ENCODE measurements at places on chromosomes 12 and 14. TPM values are rescaled to one million over a fixed set of nuclear protein-coding genes. Genes with fewer than 3 reads are reported as not detected.

DNA sequence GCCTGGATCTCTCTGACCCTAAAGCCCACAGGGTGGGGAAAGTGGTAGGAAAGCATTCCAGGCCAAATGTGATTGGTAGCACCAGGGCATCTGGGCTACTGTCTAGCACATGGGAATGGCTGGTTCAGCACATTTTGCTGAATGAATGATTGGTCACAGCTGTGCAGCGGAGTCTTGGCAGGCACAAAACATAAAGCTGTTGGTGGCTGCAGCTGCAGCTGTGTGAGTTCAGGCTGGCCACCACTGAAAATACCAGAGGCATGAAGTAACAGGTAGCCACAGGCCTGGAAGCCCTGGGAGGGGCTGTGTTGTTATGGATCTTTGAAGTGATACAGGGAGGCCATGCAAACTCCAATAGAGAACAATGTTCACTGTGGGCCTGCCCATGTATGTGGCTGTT is 72.7 kb downstream of the MYRFL start:
- no peaks in the 10 kb centered on the region for H3K27me3 ChIP-seq
- no peak for DNase-seq
- H3K4me3 ChIP-seq: no peak overlapping the region
- H3K36me3 ChIP-seq: no peaks in the 10 kb centered on the region
- H3K27ac ChIP-seq: peak overlapping the region; percentile 86

- no peak for DNase-seq
- peak overlapping the region; percentile 21 for H3K4me3 ChIP-seq
Measured at GRCh38 chr12:46661110-46661845, 164.5 kb downstream of the SLC38A4 start.

- H3K27ac ChIP-seq: no peak overlapping the region
- no peaks in the 10 kb centered on the region for H3K36me3 ChIP-seq
- no peaks in the 10 kb centered on the region for H3K27me3 ChIP-seq
- peaks cover 5% of the 10 kb centered on the region for H3K4me1 ChIP-seq
Measured at GRCh38 chr14:50357753-50358395, 38.8 kb downstream of the CDKL1 start.

DNA sequence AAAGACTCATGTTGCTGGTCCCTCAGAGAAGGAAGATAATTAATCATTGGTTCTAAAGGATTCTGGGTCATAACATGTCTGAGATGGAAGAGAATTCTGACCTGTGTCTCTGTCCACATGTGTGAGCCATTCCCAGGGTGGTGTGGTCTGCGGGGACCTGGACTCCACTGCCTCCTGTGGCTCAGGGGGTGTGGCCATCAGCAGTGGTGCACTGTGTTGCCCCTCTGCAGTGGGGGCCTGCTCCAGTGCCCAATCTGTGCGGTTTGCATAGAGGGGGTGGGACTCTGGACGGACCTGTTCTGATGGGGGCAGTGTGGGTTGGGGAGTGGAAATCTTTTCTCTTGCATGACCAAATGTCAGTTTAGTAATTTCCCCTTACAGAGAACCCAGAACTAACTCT is 13.5 kb downstream of the KRT85 start:
- H3K4me1 ChIP-seq: peaks cover 10% of the 10 kb centered on the region
- no peak overlapping the region for H3K27ac ChIP-seq
- H3K4me3 ChIP-seq: no peak overlapping the region
- no peak for DNase-seq
- H3K36me3 ChIP-seq: no peaks in the 10 kb centered on the region

DNA sequence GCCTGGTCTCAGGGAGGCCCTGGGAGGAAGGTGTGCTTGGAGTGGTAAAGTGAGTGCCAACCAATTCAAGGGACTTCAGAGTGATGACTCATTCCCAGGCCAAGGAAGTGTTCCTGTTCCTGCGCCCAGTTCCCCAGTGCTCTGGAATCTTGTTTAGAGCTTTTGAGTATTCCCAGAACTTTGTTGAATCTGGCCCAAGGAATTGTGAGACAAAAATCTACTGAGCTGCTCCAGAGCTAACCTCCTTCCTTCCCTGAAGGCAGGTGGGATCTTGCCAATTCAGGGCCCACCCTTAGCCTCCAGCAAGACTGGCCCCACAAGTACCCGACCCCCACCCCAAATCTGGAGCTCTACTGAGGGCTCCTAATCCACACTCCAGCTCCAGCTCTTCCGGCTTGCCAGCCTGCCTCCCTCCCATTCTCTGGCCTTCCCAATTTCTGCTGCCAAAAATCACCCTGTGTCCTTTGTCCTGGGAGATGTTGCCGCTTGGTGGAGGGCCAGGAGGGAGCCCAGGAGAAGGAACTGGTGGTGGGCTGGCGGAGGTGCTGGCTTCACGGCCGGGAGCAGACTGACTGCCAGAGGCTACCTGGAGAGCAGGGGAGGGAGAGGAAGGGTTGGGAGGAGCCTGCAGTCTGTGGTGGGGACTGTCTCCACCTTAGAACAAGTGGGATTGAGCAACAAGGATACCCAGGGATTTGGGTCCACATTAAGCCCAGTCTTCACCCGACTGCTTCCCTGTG is 2.0 kb upstream of the ATN1 start:
- peak overlapping the region; percentile 89 for H3K4me3 ChIP-seq
- H3K27ac ChIP-seq: peak overlapping the region; percentile 95
- H3K36me3 ChIP-seq: peaks cover 8% of the 10 kb centered on the region
- DNase-seq: no peak
- peaks cover 3% of the 10 kb centered on the region for H3K27me3 ChIP-seq

- H3K27me3 ChIP-seq: no peaks in the 10 kb centered on the region
- H3K27ac ChIP-seq: no peak overlapping the region
- DNase-seq: no peak
- H3K4me1 ChIP-seq: peaks cover 12% of the 10 kb centered on the region
Measured at GRCh38 chr14:55546212-55546874, 33.7 kb upstream of the KTN1 start.

DNA sequence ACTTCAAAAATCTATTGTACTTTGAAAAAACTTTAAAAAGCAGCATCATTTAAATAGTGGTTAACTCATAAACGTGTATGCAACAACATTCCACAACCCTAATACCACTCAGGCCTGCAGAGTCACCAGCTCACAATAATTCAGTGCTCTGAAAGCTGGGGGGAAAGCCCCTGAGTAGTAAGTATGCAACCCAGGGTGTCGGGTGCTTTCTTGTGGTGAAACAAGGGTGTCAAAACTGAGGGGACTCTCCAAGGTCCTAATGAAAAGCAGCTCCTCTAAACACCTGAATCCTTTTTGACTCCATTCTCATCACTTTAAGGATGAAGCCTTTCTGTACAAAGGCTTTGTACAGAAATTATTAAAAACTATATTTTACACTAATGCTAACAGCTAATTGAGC is 33.7 kb downstream of the FGFR1OP2 start:
- no peaks in the 10 kb centered on the region for H3K27me3 ChIP-seq
- DNase-seq: no peak
- no peak overlapping the region for H3K4me3 ChIP-seq
- H3K27ac ChIP-seq: no peak overlapping the region
- H3K4me1 ChIP-seq: no peaks in the 10 kb centered on the region
- H3K36me3 ChIP-seq: peaks cover 58% of the 10 kb centered on the region

GRCh38 chr12:130164936-130165335 is 2.7 kb downstream of the FZD10 start:
- H3K4me1 ChIP-seq: peaks cover 17% of the 10 kb centered on the region
- H3K27me3 ChIP-seq: peaks cover 74% of the 10 kb centered on the region
- peak overlapping the region; percentile 74 for H3K4me3 ChIP-seq
- H3K27ac ChIP-seq: no peak overlapping the region
- peaks cover 14% of the 10 kb centered on the region for H3K36me3 ChIP-seq
- no peak for DNase-seq

- peaks cover 26% of the 10 kb centered on the region for H3K4me1 ChIP-seq
- DNase-seq: peak; percentile 50
- no peaks in the 10 kb centered on the region for H3K36me3 ChIP-seq
- H3K4me3 ChIP-seq: no peak overlapping the region
Measured at GRCh38 chr14:95257521-95257920, 62.2 kb downstream of the CLMN start.

- no peaks in the 10 kb centered on the region for H3K27me3 ChIP-seq
- no peaks in the 10 kb centered on the region for H3K36me3 ChIP-seq
- peaks cover 12% of the 10 kb centered on the region for H3K4me1 ChIP-seq
- no peak overlapping the region for H3K4me3 ChIP-seq
- no peak for DNase-seq
Measured at GRCh38 chr12:65372574-65372973, 94.1 kb downstream of the MSRB3 start.

DNA sequence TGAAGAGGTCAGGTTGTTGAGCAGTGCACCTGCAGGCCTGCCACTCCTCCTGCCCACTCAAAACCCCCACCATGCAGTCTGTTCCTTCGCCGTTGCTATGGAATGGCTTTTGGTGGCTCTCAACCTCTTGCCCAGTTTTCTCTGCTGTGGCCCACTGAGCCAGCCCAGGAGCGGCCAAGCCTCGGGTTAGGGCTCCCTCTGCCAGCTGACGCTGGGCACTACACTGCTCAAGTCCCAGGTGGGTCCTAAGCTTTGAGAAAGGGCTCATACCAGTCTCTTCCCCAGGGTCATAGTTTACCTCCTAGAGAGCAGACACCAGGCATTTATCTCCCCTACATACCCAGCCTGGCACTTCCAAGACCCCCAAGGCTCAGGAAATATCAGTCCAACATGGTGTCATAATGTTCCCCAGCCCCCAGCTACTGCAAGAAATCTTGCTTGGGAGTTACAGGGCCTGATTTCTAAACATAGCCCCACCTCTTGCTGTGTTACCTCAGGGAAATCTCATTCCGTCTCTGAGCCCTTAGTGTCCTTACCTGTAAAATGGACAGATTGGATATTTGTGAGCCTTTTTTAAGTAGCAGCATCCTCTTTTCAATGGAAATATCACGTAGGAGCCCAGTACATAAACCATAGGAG is 59.4 kb downstream of the TSPAN11 start:
- no peak overlapping the region for H3K4me3 ChIP-seq
- no peak for DNase-seq
- peaks cover 5% of the 10 kb centered on the region for H3K4me1 ChIP-seq

DNA sequence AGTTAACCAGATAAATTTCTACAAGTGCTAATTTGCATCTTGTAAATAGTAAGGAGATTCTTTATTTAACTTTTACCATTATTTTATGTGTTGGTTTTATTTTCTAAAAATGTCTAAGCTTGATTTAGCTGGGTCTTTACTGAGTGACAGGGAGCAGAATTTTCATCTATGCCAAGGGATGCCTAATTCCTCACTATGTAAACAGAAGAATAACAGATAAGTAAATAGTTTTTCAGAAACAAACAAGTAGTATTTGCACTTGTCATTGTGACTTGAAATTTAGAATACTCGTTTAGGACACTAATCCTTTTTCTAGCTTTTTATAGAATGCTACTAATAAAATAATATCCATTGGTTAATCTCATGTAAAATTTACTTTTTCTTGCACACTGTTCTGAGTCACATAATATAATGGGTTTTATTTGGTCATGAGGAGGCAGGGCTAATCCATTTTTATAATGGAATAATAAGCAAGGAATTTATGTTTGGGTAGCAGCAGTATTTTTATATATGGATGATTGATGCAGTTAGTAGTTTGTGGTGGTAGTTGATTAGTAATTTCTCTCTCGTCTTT is 746.5 kb downstream of the SLC6A15 start:
- no peak overlapping the region for H3K4me3 ChIP-seq
- H3K4me1 ChIP-seq: peaks cover 6% of the 10 kb centered on the region
- no peak overlapping the region for H3K27ac ChIP-seq
- H3K36me3 ChIP-seq: no peaks in the 10 kb centered on the region

- no peaks in the 10 kb centered on the region for H3K27me3 ChIP-seq
- H3K27ac ChIP-seq: peak overlapping the region; percentile 8
- H3K4me3 ChIP-seq: no peak overlapping the region
- DNase-seq: no peak
- H3K36me3 ChIP-seq: peaks cover 4% of the 10 kb centered on the region
- peaks cover 4% of the 10 kb centered on the region for H3K4me1 ChIP-seq
Measured at GRCh38 chr14:54420478-54421142, 20.6 kb downstream of the CNIH1 start.

DNA sequence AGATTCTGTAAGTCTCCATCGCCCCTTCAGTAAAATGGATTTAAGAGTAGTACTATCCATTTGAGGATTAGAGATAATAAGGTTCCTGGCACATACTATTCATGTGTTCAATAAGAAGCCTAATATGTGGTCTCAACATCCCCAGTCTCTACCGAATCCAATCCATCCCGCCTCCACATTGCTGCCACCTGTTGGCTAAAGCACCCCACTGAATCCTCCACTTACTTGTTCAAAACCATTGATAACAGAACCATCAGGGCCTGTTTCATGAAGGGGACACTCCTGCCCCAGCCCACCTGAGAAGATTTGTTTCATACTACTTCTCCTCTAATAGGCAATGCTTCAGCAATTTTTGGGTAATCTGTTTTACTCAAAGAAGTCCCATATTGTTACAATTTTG is 147.5 kb downstream of the SLC2A13 start:
- peaks cover 4% of the 10 kb centered on the region for H3K4me1 ChIP-seq
- DNase-seq: no peak
- H3K27ac ChIP-seq: no peak overlapping the region

GRCh38 chr14:95585953-95586620 is 51.2 kb downstream of the GLRX5 start:
- H3K36me3 ChIP-seq: no peaks in the 10 kb centered on the region
- H3K4me3 ChIP-seq: no peak overlapping the region
- peaks cover 11% of the 10 kb centered on the region for H3K27me3 ChIP-seq
- DNase-seq: no peak
- no peaks in the 10 kb centered on the region for H3K4me1 ChIP-seq
- H3K27ac ChIP-seq: no peak overlapping the region

DNA sequence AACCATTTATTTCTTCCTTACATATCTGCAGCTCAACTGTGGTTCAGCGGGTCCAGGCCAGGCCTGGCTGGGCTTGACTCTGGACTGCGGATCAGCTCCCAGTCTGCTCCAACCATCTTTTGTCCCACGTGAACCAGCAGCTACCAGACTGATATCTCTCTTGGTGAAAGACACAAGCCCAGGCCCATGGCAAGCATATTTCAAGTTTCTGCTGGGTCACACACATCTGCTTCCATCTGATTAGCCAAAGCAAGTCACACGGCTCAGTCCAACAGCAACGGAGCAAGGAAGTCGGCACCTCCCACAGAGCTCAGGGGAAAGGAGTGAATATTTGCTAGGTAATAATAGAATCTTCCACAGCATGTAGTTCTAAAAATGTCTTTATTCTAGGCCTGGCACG is 24.7 kb upstream of the MARK3 start:
- H3K4me3 ChIP-seq: no peak overlapping the region
- no peaks in the 10 kb centered on the region for H3K36me3 ChIP-seq
- peaks cover 3% of the 10 kb centered on the region for H3K27me3 ChIP-seq
- H3K27ac ChIP-seq: no peak overlapping the region

DNA sequence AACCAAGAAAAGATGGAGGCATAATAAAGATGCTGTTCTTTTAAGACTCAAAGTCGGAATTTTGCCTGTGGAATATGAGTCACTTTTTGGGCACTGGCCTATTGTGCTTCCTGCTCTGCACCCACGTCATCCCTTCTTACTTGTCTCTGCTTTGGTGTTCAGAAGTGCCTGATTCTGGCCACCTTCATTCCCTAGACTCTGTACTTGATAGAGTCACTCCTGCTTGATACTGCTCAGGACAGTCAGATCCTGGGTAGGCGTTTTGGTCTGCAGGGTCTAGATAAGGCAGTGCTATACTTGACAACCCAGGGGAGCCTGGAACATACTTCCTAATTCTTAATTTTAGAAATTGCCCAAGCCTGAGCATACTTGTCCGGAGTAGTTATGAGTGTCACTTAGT is 1.9 kb downstream of the LRRK2 start:
- H3K27me3 ChIP-seq: peaks cover 38% of the 10 kb centered on the region
- no peak for DNase-seq
- peak overlapping the region; percentile 35 for H3K4me3 ChIP-seq
- no peaks in the 10 kb centered on the region for H3K36me3 ChIP-seq

Gene KLHL28
- 16.2 TPM for total RNA-seq

Gene CAPZA3
- not detected for total RNA-seq

Gene CDKL1
- 3.4 TPM for total RNA-seq

Gene CLEC6A
- not detected for total RNA-seq

Gene RHOJ
- 0.17 TPM for total RNA-seq

Gene SLC6A12
- 3.0 TPM for total RNA-seq

Gene SCN8A
- 2.6 TPM for total RNA-seq

Gene PAPLN
- total RNA-seq: 0.99 TPM

Gene MYBPC1
- total RNA-seq: 18.0 TPM
